ENCODE measurements at places on chromosomes 5 and 9. TPM values are rescaled to one million over a fixed set of nuclear protein-coding genes. Genes with fewer than 3 reads are reported as not detected.

Gene UGT3A1
- not detected for total RNA-seq

Gene SPAG8
- total RNA-seq = not detected

Gene PCDHGB5
- total RNA-seq = 22.4 TPM

Gene MARVELD2
- 4.8 TPM for total RNA-seq

Gene GKAP1
- total RNA-seq = 0.65 TPM

Gene CA9
- not detected for total RNA-seq

Gene CD14
- total RNA-seq = not detected

Gene SLC34A1
- total RNA-seq = not detected

Gene HMMR
- total RNA-seq = 11.8 TPM

Gene FOXD4
- total RNA-seq = 0.19 TPM

Gene ERAP2
- 77.3 TPM for total RNA-seq

Gene SOX30
- not detected for total RNA-seq

Gene GPR151
- not detected for total RNA-seq

Gene SHOC1
- not detected for total RNA-seq

Gene MARCOL
- total RNA-seq = not detected

All from vein endothelial cell (primary cell).